Mucosa of descending colon (tissue), 3 donors: ENCODE measurements at places on chromosomes 5 and 9. TPM values are rescaled to one million over a fixed set of nuclear protein-coding genes. Genes with fewer than 3 reads are reported as not detected.

ZFP62 gene
- total RNA-seq: 41.5 TPM

MAP3K1 gene
- total RNA-seq: 12.2 TPM

BTNL8 gene
- total RNA-seq: 63.5 TPM

FAM120AOS gene
- 72.0 TPM for total RNA-seq

ADAMTS12 gene
- 2.9 TPM for total RNA-seq

C1QTNF3 gene
- total RNA-seq: 5.3 TPM

FRRS1L gene
- 0.96 TPM for total RNA-seq

INSL6 gene
- not detected for total RNA-seq

SLC1A3 gene
- total RNA-seq: 10.2 TPM

LYRM7 gene
- total RNA-seq: 11.7 TPM

- DNase-seq: no peak
Observed at GRCh38 chr5:5178136-5178535, 38.0 kb downstream of the ADAMTS16 start.

- DNase-seq: peak; percentile 54
Observed at GRCh38 chr5:174793684-174794328, 69.4 kb downstream of the MSX2 start.

DNA sequence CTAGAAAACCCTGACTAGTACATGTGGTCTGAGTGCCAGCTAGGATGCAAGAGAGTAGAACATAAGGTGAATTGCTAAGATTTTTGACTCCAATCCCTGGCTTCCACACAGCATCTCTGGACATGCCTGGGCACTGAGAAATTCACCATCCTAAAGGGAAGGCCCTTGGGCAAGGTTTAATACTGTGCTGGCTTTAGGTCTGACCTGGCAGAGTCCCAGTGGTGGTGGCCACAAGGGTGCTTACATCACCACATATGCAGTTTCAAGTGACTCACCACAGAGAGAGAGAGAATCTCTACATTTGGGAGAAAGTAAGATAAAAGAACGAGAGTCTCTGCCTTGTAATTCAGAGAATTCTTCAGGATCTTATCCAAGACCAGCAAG, 661.6 kb upstream of the C9orf72 start:
- no peak for DNase-seq

DNA sequence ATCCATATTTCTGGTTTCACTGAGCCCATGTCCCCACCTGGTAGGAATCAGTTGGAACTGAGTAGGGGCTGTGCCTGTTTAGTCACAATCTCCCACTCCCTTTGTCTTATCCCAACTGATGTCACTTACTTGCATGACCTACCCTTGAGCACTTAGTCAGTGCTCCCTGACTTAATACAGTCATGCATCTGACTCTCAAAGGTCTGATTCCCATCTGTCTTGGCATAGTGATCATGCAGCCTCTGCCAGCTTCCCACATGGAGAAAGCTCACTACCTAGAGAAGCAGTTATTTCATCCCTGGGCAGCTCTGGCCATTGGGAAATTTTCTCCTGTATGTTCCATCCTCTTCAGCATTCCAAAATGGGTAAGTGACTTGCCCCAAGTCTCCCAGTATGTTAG, 24.8 kb downstream of the ABLIM3 start:
- no peak for DNase-seq

DNA sequence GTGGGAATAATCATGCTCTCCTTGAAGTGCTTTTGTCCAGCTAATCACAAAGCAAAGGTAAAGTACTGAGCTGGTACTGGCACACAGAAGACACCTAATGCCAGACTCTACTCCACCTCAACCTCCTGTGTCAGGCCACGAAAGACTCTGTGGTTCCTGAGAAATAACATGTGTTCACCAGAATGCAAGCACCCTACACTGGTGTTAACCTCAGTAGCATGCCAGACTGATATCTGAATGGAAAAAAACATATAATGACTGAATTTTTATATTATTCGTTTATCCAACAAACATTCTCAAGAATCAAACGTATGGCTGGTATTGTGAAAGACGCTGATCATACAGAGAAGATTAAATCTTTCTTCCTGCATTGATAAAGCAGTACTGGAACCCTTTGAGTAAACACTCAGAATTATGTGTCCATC, 97.1 kb upstream of the IFNE start:
- DNase-seq: no peak

- no peak for DNase-seq
Observed at GRCh38 chr5:128799945-128800344, 165.3 kb upstream of the SLC27A6 start.

- DNase-seq: no peak
Observed at GRCh38 chr5:14263699-14264098, 120.6 kb downstream of the TRIO start.

DNA sequence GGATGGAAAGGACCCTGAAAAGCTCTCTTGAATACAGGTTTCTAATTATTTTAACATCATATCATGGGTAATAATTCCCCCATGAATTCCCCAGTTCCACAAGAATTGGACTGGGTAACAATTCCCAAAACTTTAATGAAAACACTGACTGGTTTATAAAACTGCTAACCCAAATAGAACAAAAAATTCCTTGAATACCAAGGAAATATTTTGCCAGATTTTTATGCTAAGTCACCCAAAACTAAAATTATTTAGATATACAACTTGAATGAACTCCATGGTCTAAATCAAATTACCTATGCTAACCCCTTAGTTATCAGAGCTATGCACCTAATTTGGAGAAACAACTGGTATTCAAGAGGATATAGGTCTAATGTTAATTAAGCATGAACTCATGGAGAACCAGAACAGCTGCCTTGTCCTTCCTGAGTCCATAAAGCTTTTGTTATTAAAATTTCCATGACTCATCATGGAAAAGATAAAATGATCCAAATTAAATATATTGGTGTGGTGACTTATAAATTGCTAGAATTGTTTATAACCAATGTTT, 164.9 kb upstream of the TUT7 start:
- no peak for DNase-seq

GRCh38 chr9:99106044-99106375, 1.1 kb downstream of the TGFBR1 start:
- no peak for DNase-seq

- DNase-seq: peak; percentile 75
Observed at GRCh38 chr5:135034236-135034962, 371 bp upstream of the PITX1 start.

DNA sequence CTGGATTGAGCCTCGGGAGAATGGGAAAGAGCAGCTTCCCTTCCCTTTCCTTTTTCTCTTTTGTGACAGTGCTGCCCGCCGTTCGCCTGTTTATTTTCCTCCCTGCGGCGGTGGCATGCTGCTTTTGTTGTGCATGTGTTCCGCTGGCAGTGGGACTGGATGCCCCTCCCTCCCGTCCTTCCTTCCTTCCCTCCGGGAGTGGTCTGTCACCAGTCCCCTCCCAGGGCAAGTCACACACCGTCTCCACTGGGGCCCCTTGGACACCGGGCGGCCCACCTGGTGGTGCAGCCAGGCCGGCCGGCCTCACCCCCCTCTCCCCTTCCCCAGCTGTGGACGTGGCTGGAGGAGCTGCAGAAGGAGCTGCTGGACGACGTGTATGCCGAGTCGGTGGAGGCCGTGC, 214.7 kb downstream of the TRIO start:
- DNase-seq: no peak

DNA sequence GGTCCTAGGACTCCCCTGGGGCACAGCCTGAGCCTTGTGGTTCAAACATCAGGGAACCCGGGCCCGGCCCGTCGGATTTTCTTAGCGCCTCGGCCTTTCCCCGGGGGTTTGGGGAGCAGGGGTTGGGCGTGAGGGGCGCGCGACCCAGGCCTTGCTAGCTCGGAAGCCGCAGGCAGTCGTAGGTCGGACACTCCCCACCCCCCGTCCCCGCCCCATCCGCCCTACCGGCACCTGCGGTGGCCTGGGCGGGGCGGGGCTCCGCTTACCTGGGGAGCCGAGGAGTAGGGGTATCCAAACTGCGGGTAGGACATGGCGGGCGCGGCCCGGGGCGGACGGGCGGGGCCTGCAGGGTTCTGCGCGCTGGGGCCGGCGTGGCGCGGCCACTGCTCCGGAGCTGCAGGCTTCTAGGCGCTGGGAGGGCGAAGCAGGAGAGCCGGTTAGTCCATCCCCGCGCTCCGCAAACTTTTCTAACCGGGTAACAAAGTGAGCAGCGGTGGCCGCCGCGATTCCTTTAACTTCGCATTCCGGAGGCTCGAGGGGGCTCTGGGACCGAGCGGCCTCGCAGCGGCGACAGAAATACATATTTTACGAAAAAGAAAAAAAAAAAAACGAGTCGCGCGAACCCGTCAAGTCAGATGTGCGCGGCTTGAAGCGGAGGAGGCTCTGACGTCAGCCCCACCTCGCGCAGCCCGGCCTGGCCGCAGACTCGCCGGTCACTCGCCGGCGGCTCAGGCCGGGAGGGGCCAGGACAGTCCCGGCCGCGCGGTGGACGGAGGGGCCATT, at the start of gene IRX4:
Gene IRX4, minus strand, starts transcription at position 589 of the 783 bp plus-strand sequence. Its CDS starts 278 bp downstream, at position 311.
- no peak for DNase-seq

- DNase-seq: no peak
Observed at GRCh38 chr5:137731176-137731575, 4.7 kb downstream of the KLHL3 start.

- no peak for DNase-seq
Observed at GRCh38 chr5:154217462-154217861, 26.9 kb downstream of the GALNT10 start.

- no peak for DNase-seq
Observed at GRCh38 chr5:6187501-6187900, 190.8 kb downstream of the MED10 start.

GRCh38 chr5:14675865-14676300, 11.4 kb downstream of the OTULIN start:
- DNase-seq: no peak

DNA sequence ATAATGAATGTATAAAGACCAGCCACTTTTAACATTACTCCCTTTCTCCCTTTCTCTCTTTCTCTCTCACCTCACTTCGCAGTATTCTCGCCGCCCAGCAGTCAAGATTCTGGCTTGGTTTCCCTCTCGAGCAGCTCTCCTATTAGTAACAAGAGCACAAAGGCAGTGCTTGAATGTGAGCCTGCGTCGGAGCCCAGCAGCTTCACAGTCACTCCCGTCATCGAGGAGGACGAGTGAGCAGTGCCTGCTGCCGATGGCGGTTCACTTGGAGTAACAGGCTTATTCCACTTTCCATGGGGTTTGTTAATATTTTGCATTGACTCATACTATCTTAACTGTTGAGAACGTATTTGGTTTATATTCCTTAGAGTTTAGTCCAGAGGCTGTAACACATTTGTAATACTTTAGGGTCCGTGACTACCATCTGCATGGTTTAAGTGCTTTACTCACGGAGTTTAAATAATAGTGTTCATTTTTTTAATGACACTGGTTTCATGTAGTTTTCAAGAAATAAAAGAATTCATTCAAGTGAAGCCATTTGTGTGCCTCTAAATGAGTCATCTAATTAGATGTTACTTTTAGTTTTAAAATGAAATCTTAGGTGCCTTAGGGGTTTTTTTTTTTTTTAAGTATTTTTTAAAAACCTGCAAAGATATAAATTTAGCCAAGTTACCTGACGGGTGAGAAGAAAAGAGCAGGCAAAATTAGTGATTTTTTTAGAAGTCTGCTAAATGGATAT, 8.4 kb upstream of the DMRT3 start:
- DNase-seq: no peak

DNA sequence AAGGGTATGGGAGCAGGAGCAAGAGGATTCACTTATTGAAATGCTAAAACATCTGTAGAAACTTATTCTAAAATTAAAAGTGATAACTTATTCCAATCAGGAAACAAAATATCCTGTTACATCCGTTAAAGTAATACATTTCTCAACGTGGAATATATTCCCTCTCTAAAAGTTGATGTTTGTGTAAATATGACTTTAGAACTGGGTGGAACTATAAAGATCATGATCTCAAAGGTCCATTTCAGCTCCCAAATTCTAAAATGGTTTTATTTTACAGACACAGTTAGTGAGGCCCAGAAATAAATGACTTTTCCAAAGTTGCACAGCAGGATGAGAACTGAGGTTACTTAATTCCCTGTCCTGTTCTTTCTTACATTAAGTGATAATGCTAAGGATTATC, 21.1 kb downstream of the ISOC1 start:
- no peak for DNase-seq

DNA sequence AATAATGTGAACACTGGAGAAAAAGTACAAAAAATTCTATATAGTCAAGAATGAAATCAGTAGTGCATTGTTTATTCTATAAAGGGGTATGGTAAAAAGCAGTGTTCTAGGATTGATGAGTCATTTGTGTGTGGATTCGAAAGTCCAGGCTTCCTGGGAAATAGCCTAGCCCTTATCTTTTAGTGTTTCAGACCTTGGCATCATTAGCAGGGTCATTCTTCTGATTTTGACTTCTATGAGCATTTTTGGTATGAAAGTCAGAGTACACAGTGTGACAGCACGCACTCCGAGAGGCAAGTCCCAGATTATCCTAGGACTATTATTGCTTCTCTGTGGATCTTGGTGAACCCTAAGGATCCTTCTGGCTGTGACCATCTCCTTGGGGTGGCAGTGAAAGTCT, 16.9 kb downstream of the PCSK5 start:
- no peak for DNase-seq

DNA sequence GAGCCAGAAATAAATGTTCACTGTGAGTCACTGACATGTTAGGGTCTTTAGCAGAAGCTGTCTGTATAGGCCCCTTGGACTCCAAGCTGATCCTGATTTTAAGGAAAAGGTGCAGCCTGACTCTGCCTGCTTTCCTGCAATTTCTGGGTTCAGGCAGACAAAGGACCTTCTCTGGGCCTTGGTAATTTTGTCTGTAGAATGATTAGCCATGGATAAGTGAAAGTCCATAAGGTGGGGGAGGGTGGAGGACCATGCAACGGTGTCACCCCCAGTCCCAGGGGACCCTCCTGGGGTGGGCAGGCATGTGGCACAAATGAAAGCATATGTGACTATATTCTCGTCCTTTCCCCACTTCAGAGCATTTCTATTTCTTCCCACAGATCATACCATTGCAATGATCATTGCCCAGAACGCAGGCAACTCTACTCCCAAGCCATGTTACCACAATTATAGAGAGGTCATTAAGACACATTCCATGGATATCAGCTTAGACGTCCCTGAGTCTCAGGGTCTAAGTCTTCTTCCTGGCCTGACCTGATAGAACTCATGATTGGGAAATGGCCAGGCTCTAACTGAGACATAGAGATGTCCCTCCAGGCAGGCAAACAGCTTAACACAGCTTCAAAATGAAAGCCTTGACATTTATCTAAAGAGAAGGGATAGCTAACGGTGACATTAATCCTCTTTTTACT, 157.9 kb upstream of the ALDH1B1 start:
- DNase-seq: no peak

GRCh38 chr5:149581931-149582768, 852 bp downstream of the ARHGEF37 start:
- DNase-seq: peak; percentile 60
